ENCODE measurements at places on chromosomes 4 and X.

GRCh38 chr4:153393397-153393796, 48.9 kb downstream of the MND1 start:
- no peak for DNase-seq

DNA sequence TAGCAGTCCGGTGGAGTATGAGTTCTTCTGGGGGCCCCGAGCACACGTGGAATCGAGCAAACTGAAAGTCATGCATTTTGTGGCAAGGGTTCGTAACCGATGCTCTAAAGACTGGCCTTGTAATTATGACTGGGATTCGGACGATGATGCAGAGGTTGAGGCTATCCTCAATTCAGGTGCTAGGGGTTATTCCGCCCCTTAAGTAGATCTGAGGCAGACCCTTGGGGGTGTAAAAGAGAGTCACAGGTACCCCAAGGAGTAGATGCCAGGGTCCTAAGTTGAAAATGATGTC, 852 bp downstream of the MAGEH1 start:
- DNase-seq: no peak

- no peak for DNase-seq
These were observed 60.1 kb downstream of the LRP2BP start for GRCh38 chr4:185335579-185335978.

DNA sequence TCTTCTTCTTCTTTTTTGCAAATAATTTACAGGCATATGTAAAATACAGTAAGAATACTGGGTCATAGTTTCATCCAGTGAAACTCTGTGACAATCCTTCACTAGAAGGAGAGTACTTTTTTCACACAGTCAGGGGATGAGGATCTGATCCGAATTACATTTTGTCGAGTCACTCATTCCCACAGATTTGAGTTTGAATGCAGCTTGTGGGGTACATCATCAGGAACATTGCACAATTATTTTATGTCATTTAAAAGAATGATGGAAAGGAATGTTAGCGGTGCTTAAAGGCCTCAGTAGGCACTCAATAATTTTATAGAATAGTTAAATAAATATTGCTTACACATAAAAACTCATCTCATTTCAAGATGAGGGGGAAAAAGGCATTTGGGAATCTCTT, 88.6 kb downstream of the CHRNA9 start:
- no peak for DNase-seq

- no peak for DNase-seq
These were observed 12.1 kb upstream of the F9 start for GRCh38 chrX:139518475-139518874.

DNA sequence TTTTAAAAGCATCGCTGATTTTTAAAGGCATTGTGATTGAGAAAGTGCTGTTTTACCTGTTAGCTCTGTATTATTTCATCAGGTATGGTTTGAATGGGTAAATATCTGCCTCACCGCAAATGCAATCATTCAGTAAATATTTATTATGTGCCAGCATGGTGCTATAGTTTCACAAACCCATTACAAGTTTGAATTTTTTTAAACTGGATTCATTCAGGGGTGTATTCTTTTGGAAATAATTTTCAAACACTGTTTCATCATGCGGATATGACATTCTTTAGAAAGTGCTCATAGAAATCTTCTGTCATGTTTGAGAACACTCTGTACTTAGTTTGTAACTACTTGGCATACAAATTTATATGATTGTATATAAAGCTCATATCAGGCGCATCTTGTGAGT, 37.2 kb downstream of the LIMCH1 start:
- DNase-seq: no peak

DNA sequence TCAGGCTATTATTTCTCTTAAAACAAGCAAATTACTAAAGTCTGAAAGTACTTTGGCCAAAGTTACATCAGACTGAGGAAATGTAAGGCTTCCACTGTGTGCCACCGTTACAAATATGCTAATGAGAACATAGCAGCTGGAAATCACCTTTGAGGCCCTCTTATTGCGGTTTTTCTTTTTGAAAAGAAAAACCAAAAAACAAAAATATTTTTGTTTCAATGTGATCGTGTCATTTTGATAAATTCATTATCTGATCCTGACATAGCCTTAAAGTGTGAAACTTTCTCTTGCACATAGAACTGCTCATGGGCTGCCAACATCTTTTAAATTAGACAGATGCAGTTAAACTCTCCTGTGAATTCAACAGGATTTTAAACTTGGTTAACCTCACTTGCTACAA, 2.8 kb upstream of the TIFA start:
- DNase-seq: no peak

GRCh38 chrX:23661671-23662070, 5.6 kb upstream of the PRDX4 start:
- no peak for DNase-seq

DNA sequence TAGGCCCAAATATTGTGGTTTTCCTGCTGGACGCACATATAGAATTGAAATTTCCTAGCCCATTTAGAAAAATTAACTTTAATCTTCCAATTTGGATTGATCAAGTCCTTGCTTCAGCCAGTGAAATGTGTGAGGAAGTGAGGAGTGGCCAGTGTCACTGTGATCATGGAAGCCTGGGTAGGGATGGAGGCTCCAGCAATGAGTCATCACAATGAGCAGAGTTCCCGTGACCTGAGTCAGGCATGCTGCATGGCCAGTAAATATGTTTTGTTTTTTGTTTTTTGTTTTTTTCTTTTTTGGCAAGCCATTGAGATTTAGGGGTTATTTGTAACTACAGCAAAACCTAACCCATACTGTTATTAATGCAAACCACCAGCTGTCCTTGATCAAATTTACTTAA, 52.1 kb downstream of the IDS start:
- no peak for DNase-seq

- DNase-seq: no peak
These were observed 35.1 kb downstream of the KLHL8 start for GRCh38 chr4:87185146-87185870.

DNA sequence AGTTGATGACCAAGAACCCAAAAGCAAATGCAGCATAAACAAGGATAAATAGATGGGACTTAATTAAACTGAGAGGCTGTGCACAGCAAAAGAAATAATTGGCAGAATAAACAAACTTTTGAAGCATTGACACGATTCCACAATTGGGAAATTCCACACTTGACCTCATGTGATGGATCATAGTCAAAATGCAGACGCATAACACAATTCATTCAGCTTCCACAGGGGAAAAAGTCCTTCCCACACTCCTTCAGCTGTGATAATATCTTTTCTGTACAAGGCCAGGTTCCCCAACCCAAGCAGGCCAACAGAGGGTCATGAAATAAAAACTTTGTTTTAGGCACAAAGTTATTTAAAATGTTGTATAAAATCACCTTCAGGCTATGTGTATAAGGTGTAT, 66.6 kb upstream of the SLIT2 start:
- no peak for DNase-seq

- DNase-seq: no peak
These were observed 175.4 kb upstream of the PSAPL1 start for GRCh38 chr4:7610022-7610670.

- DNase-seq: no peak
These were observed 332.1 kb downstream of the ARAP2 start for GRCh38 chr4:35912174-35912573.

GRCh38 chr4:154911097-154911496, 130.0 kb downstream of the RBM46 start:
- DNase-seq: no peak

GRCh38 chr4:165308606-165309005, 18.9 kb upstream of the MSMO1 start:
- no peak for DNase-seq

- DNase-seq: no peak
These were observed 5.9 kb downstream of the ZFYVE28 start for GRCh38 chr4:2412534-2412884.

DNA sequence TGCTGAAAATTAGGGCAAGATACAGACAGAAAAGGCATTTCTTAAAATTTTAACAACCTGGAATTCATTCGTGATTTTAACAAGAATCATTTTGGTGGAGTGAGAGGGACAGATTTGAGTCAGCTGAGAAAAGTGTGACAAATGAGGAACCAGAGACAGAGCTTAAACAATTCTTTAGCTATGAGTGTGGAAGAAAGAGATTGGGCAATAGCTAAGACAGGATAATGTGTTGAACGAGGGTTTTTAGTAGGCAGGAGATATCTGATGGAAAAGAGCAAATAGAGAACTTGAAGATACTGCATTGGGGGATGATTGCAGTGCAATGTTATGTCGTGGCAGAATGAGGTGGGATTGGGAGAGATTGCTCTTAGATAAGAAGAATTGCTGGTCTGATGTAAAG, 164.2 kb upstream of the SPRY1 start:
- DNase-seq: no peak

GRCh38 chr4:132275583-132276121, 873.4 kb upstream of the PCDH10 start:
- no peak for DNase-seq

- DNase-seq: no peak
These were observed 134.7 kb downstream of the F11 start for GRCh38 chr4:186400676-186401075.

GRCh38 chr4:54403700-54404453, 174.8 kb downstream of the PDGFRA start:
- no peak for DNase-seq

DNA sequence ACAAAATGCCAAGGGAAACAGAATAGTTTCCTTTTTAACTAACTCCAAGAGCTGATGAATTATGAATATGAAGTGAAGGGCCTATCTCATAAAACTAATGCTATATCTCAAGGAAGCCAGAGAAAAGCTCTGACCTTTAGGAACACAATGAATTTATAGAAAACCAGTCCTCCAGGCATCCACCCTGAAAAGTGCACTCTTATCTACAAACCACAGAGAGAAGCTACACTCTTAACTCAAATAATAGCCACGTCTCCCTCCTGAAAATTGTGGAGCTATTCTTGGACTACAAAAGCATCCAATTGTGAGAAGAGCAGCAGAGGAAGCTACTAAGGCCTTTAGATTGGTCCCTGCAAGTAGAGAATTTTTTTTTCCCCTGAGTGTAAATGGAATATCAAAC, 253.9 kb downstream of the IL15 start:
- no peak for DNase-seq

- no peak for DNase-seq
These were observed 58.5 kb downstream of the PPA2 start for GRCh38 chr4:105415281-105415744.

DNA sequence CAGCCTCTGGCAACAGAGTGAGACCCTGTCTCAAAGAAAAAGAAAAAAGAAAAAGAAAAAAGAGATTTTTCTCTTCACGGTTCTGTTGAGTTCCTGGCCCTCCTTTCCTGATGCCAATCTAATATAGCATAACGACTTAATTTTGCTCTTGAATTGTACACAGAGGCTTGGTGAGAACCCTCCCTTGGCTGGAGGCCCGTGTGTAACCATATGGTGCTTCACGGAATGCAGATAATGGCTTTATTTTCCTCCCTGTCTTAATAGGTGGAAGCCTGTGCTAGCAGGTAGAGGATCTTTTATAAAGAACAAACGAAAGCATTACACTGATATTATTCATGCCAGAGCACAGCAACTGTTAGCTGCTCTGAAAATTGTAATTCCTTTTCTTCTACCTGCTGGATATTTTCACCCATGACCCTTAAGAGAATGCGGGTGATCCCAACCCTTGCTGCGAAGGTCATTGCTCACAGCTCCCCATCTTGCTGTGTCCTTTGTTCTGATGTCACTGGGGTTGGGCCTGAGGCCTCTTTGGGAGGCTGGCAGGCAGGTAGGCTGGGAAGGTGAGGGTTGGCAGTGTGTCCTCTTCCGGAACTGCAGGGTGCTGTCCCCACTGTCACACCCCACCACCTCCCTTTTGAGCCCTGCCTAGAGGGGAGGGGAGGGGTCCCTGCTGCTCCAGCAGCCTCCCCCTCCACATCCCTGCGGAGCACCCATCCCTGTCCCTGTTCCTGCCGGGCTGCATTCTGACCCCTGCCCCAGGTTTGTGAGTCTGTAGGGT, 83.8 kb upstream of the STOX2 start:
- DNase-seq: no peak

DNA sequence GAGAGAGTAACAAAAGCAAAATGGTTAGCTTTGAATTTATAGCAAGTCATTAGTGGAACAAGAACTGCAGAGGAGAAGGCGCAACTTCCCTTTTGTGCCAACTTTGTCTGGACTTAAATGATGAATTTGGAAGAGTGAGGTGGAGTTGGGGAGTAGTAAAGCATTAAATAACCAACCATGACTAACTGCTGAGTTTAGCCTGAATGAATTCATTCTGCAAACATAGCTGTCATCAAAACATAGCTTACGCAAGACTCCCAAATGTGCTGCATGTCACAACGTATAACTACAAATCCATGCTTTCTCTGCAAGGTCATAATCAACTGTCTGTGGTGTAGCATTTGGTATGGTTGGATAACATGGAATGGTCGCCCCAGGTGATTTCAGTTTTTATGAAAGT, 75.9 kb upstream of the RPL34 start:
- no peak for DNase-seq

DNA sequence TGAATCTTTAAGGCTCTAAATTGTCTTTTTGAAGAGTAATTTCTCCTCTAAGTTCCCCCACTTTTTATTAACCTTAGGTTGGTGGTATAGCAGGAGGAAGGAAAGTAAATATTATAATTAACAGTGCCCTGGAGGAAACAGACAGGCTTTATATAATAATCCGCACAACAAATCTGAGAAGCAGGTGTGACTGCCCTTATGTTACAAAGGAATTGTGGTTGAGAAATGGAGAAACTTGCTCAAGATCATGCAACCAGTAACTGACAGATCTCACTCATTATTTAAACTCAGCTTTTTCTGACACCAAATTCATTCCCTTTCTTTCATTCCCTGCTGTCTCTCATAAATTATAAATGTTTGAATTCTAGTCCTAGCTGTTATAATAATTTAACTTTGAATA, 282.0 kb downstream of the PPP3CA start:
- DNase-seq: no peak

GRCh38 chr4:173990126-173990868, 293.2 kb downstream of the FBXO8 start:
- no peak for DNase-seq

DNA sequence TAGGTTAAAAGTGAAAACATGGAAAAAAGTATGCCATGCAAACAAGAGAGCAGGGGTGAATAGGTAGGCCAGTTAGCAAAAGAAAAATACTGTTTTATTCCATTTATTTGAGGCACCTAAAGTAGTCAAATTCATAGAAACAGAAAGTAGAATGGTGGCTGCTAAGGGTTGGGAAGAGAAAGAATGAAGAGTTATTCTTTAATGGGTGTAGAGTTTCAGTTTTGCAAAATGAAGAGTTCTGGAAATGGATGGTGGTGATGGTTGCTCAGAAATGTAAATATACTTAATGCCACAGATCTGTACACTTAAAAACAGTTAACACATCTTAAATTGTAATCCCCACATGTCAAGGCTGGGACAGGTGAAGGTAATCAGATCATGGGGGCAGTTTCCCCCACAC, 29.7 kb downstream of the PARM1 start:
- DNase-seq: no peak

DNA sequence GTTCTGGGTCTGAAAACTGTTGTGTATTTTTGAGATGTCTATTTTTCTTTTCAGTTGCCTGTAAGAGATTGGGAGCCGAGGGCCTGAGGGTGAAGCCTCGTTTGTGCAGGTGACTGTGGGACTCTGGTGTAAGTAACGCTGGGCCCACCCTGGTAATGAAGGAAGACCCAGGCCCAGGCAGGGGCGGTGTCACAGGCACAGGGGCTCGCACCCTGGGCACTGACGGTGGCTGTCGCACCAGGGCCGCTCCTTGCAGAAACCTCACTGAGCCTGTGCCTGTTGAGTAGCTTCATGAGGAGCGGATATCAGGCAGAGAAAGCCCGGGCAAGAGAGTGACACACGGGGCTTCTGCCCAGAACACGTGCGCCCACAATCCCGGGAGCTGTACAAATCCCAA, 541.4 kb downstream of the TRIML1 start:
- DNase-seq: no peak

- DNase-seq: no peak
These were observed 224.7 kb upstream of the DCAF8L1 start for GRCh38 chrX:28205905-28206304.
